Iris pigment epithelial cell (primary cell): ENCODE measurements at places on chromosomes 1 and 21.

DNA sequence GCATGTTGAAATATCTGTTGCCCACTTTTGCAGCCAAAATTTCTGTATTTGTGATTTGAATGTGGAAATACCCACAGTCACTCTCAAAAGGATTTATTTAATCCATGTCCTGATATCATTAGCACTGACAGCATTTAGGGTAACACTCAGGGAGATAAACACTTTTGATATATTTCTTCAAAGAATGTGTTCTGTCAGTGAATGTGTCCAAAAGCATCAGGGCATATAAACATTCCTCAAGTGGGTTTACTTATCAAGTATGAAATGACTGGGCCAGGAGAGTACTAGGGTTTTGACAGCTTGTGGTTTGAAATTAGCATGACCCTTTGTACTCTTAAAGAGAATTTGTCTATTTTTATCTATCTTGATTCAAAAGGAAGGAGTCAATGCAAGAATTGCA is 1302.1 kb upstream of the ADGRL2 start:
- DNase-seq: no peak

DNA sequence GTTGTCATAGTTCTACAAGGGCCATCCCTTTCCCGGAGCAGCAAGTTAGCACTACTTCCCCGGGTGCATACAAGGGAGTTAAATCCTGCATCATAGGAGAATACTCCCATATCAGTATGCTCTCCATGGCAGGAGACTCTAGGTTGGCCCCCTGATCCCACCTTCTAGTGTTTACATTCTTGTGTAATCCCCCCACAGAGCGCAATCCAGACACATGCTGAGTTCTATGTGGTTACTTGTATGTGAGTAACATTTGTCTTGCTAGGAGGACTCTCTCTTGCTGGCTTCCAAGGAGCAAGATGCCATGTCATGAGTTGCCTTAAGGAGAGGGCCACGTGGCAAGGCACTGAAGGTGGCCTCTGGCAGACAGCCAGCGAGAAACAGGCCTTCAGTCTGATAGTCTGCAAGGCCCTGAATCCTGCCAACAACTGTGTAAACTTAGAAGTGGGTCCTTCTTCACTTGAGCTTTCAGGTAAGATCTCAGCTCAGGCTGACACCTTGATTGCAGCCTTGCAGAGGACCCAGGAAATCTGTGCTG is 155.3 kb downstream of the CDC7 start:
- DNase-seq: no peak

DNA sequence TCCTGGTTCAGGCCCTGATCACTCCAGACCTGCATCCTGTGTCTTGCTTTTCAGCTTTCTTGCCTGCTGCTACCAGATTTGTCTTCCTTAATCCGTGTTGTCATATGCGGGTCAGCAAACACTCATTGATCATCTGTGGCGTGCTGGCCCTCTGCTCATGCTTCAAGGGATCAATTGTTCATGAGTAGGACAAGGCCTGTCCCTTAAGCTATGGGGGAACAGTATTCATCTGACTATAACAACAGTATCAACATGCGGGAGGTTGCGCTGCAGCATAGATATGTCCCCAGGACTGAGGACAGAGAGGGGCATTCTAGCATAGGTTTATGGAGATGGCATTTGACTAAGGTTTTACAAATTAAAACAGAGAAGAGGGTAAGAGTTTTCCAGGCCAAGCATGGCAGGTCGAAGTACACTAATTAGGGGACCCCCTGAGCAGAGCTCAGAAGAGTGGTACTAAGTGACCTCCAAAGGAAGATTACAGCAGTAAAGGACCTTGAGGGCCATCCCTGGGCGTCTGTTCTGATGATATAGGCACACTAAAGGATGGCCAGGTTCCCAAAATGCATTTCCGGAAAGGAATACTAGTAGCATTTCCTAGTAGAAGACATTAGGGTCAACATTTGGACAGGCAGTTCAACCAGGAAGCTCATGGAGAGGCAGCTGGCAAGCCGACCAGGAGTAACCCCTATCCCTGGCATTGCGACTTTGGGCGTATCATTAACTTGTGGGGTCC is 811 bp upstream of the ZNF672 start:
- DNase-seq: no peak

- DNase-seq: no peak
These were observed 8.9 kb downstream of the SKI start for GRCh38 chr1:2236695-2237677.

DNA sequence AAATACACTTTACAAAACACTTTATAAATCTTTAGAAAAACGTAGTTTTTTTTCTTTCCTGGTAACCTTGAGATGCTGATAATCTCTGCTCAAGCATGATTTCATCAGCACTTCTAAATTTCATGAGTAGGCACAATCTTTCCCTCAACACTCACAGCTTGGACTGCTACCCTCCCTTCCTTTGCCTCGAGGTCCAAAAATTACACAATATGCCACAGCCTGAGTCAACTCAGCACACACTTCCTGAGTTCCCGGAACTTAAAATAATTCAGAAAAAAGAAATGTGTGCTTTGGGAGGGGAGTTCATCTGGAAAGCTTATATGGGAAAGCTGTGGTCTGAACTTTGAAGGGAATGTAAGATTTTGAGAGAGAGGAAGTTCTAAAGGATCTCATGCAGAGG is 5.9 kb downstream of the CLCA2 start:
- DNase-seq: peak; percentile 97

- DNase-seq: no peak
These were observed 310.6 kb downstream of the LRRIQ3 start for GRCh38 chr1:73887412-73887811.

GRCh38 chr1:17184161-17184665 is 20.7 kb upstream of the PADI1 start:
- DNase-seq: no peak

DNA sequence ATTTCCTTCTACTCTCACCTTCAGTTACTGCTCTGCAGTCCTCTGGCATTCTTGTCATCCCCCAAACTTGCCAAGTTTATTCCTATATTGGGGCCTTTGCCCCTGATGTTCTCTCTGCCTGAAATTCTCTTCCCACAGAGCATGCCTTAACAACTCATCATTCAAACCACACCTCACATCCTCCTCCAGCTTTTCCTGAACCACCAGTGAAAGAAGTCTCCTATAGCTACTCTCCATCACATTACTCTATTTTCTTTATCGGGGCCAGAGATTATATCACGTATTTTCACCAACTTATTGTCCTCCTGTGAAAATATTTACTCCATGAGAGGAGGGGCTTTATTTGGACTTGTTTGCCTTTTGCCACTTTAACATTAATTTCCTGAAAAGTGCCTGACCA is 32.1 kb downstream of the EXTL2 start:
- peak; percentile 81 for DNase-seq

DNA sequence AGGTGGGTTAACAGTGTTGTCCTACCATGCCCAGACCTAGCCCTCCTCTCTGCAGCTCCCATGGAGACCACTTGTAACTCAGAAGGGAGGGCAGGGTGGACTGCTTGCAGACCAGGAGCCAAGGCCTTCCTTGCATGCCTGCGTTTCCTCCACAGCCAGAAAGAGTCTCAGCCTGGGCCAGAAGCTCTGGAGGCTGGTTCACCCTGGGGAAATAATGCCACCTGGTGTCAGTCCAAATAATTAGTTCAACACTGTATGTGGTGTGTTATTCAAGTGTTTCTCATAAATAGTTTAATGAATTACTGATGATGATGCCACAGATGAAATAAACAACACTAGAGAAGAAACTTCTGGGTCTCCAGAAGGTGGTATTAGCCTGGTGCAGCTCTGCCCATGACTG is 16.9 kb upstream of the VANGL1 start:
- DNase-seq: no peak
